ENCODE measurements at places on chromosomes 7 and 10. TPM values are rescaled to one million over a fixed set of nuclear protein-coding genes. Genes with fewer than 3 reads are reported as not detected.

GPER1 gene
- total RNA-seq: 0.45 TPM

SSBP1 gene
- total RNA-seq: 81.0 TPM

- no peak for DNase-seq
These were observed 414.7 kb downstream of the DGKB start for GRCh38 chr7:14487701-14488395.

SLC39A12 gene
- not detected for total RNA-seq

- peak; percentile 93 for DNase-seq
These were observed 138.1 kb upstream of the TCF7L2 start for GRCh38 chr10:112811741-112812551.

PCLO gene
- total RNA-seq: 3.8 TPM

DNA sequence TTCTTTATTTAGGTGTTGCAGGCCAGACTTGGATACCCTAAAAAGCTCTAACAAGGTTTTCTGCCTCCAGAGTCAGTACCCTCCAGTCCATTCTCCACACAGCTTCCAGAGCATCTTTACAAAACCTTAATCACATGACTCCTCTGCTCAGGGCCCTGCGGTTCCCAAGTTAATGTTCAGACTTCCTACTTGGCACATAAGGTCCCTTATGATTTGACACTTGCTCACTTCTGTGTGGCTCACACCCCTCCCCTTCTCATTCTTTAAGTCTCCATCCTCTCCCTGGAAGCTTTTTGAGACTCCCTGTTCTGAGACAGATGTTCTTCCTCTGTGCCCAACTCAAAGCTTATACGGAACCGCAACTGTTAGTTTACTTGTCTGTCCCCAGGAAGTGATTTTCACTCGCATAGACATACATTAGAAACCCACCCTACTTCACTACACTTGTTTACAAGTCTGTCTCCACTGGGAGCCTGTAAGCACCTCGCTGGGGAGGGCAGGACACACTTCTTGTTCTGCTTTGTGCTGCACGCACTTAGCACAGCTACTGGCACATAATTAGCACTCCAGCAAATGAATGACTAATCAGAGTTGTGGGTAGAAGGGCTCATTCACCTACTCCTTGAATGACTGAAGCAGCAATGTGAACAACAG lies 154.3 kb upstream of the LAMB4 start:
- DNase-seq: no peak

GTF2IRD1 gene
- total RNA-seq: 35.1 TPM
